ENCODE measurements at places on chromosomes 2 and 18. TPM values are rescaled to one million over a fixed set of nuclear protein-coding genes. Genes with fewer than 3 reads are reported as not detected.

GRCh38 chr2:18975506-18976167 is 382.8 kb downstream of the OSR1 start:
- DNase-seq = no peak

DNA sequence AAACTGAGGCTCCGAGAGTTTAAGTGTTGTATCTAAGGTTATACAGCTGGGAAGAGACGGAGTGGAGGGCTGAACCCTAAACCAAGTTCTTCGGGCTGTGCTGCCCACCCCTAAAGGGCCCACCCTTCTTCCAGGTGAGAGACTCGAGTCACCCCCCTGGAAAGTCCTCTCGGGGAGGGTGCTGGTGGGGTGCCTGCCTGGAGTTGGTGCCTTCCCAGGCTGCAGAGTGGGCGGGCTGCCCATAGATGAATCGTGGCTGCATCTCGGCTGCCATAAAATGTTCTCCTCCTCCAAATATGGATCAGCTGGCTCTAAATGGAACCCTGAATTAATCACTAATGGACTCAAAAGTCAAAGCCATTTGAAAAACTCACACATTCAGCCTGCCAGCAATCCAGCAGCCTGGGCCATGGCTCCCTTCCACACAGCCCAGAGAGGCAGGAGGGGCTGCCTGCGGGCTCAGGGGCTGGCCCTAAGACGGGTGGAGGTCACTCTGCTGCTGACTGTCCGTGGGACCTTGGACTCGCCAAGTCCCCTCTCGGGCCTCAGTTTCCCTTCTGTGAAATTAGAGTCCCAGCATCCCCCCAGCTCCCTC is 7.7 kb downstream of the CIB4 start:
- no peak for DNase-seq

DNA sequence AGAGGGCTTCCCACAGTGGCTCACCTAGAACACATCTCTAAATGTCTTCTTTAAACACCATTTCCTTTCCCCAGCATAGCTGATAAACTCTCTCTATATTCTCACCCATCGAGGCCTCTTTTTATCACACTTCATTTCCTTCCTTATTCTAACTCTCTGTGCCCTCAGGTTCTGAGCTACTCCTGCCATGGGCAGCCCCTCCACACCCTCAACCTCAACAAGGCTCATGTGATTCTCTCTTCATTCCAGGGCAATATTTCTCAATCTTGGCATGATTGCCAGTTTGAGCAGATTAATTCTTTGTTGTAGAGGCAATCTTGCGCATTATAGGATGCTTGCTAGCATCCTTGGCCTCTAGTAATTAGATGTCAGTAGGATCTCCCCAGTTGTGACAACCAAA is 999.1 kb downstream of the TSN start:
- DNase-seq = no peak

DNA sequence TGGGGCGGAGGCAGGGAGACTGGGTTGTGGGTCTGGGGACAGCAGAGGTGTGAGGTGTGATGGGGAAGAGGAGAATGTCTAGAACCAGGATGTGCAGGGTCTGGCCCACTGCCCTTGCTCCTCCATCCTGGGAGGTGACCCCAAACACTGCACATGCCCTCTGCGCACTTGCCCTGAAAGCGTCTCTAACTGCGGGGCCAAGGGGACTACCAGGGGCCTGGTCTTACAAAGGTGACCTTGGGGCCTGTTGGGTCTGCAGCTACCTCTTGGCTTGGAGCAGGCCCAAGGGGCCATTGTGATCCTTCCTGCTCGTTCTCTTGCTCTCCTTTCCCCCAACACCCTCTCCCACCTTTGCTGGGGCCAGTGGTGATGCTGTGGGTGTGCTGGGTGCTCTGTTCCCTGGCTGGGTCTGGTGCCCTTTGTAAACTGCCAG is 48.0 kb upstream of the FAHD2A start:
- no peak for DNase-seq

- DNase-seq = no peak
Measured at GRCh38 chr18:61034580-61034979, 298.6 kb upstream of the CDH20 start.

DNA sequence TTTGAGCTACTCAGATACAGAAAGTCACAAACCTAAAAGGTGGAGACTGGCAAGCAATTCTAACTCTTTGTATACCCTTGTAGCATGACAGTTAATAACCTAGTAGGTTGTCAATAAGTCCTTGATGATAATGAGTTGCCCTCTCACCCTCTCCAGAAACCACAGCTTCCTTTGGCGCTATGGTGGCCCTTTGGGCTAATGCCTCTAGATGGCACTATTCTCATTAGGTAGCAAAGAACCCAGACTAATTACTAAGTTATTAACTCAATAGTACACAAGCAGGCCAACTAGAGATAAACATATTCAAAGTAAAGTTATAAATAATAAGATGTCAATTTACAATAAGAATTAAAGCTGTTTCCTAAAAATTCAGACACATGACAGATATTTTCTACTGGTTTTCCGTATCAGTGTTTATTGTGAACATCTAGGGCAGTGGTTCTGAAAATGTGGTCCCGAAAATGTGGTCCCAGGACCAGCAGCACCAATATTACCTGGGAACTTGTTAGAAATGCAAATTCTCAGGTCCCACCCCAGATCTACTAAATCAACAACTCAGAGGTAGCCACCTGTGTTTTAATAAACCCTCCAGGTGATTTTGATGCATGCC is 41.1 kb downstream of the LDAH start:
- peak; percentile 38 for DNase-seq

- DNase-seq = no peak
Measured at GRCh38 chr18:23941791-23942190, 72.8 kb upstream of the TTC39C start.

DNA sequence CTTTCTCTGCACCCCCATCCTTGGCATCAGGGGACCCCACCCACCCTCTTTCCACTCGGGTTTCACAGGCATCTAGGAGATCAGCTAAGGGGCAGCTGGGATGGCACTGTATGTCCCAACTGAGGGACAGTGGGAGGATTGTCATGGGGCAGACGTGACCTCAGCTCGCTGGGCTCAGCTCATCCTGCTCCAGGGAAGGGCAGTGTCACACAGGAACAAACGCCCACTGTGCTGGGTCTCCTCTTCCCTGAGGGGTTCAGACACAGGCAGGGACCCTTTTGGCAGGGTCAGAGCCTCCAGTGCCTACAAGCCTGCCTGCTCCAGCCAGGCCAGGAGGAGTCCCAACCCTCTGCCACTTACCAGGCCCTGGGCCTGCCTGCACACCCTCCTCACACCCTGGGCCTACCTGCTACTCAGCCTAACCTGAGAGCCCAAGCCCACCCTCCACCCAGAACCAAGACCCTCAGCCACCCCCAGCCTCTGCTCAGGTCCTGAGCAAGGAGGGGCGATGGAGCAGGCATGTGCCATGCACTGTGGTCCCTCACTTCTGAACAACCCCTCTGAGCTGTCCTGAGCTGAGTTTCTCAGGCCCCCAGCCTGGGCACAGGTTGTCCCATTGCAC is 68.2 kb downstream of the HS1BP3 start:
- no peak for DNase-seq

- no peak for DNase-seq
Measured at GRCh38 chr2:210267698-210268097, 42.5 kb upstream of the ACADL start.

GRCh38 chr2:175620106-175620505 is 382.0 kb downstream of the LNPK start:
- DNase-seq = no peak

DNA sequence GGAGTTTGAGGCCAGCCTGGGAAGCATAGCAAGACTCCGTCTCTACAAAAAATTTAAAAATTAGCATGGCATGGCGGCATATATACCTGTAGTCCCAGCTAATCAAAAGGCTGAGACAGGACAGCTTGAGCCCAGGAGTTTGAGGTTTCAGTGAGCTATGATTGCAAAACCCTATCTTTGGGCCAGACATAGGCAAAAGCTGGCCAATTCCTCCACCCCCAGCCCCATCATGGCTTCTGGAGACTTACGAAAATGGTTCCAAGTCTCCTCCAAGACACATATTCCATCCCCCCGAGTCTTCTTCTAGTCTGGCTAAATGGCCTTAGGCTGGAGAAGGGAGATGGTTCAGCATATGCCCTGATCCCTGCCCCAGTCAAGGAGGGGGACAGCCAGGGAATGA is 172.8 kb upstream of the HAAO start:
- no peak for DNase-seq

GRCh38 chr18:65057439-65058083 is 693.3 kb upstream of the CDH7 start:
- no peak for DNase-seq

DNA sequence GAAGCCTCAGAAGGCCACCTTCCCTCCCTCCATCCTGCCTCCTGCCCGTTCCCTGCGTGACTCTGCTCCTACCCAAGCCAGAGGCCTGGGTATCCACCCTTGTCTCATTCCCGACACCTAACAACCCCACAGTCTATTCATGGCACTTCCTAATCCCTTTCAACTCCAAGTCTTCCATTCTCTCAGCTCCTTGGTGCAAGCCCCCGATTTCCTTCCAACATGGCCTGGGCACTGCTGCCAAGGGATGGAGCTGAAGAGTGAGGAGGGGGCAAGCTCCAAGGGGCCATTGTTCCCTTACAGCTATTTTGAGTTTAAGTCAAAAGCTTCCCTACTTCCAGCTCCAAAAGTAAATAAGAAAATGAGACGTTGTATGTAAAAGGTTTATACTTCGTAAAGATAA is 84.8 kb upstream of the ASB18 start:
- no peak for DNase-seq

DNA sequence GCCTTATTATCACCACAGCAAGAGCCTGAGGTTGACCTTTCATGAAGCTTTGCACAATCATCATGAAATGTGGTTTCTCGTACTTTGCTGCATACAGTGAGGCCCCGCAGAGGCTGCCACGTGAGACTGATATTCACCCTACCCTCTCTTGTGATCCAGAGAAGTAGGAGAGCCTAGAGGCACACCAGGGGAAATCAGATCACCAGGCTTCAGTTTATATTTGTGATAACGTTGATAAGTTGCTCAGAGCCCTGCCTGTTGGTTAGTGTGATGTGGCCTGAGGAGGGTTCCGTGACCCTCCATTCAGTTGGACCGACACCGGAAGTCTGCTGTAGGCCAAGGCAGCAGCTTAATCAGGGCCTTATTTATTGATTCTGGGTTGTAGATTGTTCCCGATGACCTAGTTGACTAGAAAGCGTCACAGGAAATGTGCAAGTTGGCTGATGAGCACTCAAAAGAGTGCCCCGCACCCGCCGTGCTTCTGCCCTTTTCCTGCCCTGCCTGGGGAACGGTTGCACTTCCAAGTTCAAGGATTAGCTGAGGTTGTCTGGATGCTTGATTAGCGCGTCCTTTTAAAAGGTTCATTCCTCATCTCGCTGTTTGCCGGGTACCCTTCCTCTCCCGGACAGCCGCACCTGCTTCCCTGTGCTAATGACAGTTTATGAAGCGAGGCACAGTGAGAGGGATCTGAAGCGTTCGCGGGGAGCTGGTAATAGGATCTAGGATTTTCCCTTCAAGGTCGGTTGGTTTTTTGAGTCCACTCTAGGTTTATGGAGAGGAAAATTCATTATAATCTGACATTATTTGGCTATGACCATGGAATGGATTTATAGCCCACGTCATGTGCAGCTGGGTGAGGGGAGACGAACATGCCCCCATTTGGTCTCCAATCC is 146.4 kb downstream of the SH3RF3 start:
- no peak for DNase-seq

- no peak for DNase-seq
Measured at GRCh38 chr2:233047667-233048066, 12.5 kb upstream of the INPP5D start.

DNA sequence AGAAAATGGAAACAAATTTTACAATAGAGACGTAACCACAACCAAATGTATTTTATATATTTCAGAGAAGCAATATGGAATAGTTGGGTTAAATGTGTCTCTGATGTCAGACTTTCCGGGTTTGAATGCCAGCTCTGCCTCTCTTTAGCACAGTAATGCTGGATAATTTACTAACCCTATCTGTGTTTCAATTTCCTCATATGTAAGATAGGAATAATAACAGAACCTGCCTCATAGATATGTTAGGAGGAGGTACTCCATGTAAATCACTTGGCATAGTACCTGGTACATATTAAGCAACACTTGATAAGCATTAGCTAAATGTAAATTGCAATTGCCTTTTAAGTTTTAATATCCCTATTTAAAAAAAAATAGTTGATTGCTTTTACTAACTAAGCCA is 231.3 kb upstream of the ZC3H15 start:
- no peak for DNase-seq

GRCh38 chr2:7270011-7270431 is 352.8 kb downstream of the RNF144A start:
- no peak for DNase-seq

DNA sequence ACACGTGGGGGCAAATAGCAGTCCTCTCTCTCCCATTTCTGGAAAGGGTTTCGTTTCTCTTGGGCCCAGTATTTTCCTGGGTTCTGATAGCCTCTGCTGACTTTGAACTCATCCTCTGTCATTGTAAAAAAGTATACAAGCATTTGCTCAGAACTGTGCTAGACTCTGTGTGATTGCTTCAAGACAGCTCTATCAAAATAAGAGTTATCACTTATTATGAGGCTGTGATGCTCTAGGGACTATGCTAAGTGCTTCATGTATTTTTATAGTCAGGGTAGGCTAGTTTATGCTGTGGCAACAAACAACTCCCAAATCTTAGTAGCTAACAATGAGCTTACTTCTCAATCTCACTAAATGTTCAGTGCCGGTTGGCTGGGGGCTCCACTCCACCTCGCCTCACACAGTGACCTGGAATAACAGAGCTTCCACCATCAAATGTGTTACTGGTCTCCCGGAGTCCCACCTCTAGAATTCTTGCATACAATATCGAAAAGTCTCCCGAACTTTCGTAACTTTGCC is 110.8 kb upstream of the CDC42EP3 start:
- DNase-seq = no peak

GRCh38 chr2:128724972-128725371 is 406.3 kb upstream of the HS6ST1 start:
- no peak for DNase-seq

DNA sequence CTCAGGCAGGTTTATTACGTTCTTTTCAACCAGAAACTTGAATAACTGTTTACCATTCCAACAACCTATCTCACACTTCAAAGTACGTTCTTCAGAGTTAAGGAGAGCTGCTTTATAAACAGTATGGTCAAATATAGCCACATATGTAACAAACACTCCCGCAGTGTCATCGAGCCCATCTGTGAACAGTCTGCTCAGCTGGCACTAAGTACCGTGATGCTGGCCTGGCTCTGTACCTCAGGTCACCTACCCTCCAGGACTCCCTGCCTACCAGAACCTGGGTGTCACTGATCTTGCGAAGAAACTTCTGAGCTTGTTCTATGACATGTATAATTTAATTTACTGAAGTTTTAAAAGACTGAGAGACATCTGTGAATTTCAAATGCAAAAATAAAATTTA is 71.4 kb downstream of the SEPTIN10 start:
- no peak for DNase-seq

The MARCHF4 gene
- total RNA-seq = 0.54 TPM

The RBKS gene
- 2.3 TPM for total RNA-seq

The CFAP53 gene
- 0.94 TPM for total RNA-seq

The CCDC121 gene
- 5.5 TPM for total RNA-seq

The ABCG5 gene
- total RNA-seq = 0.66 TPM

The TMEM169 gene
- 8.0 TPM for total RNA-seq

The SPATA3 gene
- not detected for total RNA-seq

The MLPH gene
- 47.2 TPM for total RNA-seq

The SRBD1 gene
- 14.4 TPM for total RNA-seq

The SLC40A1 gene
- total RNA-seq = 49.6 TPM

The LYG2 gene
- total RNA-seq = not detected

The PCARE gene
- not detected for total RNA-seq

The DNMT3A gene
- 35.7 TPM for total RNA-seq

Measured in Calu3 (cell line).